ENCODE measurements at places on chromosomes 16 and 17.

GRCh38 chr17:79104898-79105600 is 30.4 kb downstream of the ENGASE start:
- DNase-seq: no peak

- DNase-seq: no peak
Observed at GRCh38 chr16:81008505-81008789, 1.4 kb downstream of the CENPN start.

- DNase-seq: no peak
Observed at GRCh38 chr17:8326511-8327302, 12.9 kb upstream of the ODF4 start.

GRCh38 chr16:30127993-30128392 is 5.0 kb upstream of the MAPK3 start:
- no peak for DNase-seq

GRCh38 chr17:60094754-60095153 is 16.0 kb upstream of the HEATR6 start:
- DNase-seq: peak; percentile 28

DNA sequence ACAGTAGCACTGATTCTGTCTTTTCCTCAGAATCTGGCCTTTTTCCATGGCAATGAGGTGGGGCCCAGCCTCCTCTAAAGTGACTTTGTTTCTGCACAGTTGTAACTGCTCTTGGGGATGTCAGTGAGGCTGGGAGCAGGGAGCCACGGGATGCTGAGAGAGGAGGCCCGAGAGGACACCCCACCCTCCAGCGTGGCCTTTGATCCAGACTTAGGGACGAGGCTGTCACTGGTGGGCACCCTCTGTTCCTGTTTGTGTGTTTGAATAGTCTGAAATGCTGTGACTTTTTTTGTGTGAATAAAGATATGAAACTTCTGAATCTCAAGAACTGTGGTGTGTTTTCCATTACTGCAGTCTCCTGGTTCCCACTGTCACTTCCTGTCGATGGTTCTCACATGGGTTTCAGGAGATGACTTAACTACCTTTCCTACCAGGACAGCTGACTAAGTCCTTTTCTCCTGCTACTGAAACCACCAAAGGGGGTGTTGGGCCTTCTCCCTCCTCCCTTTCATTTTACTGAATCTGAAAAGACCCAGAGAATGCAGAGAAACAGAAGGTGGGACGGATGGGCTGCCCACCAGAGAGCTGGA is 18.6 kb downstream of the KCTD2 start:
- DNase-seq: no peak

DNA sequence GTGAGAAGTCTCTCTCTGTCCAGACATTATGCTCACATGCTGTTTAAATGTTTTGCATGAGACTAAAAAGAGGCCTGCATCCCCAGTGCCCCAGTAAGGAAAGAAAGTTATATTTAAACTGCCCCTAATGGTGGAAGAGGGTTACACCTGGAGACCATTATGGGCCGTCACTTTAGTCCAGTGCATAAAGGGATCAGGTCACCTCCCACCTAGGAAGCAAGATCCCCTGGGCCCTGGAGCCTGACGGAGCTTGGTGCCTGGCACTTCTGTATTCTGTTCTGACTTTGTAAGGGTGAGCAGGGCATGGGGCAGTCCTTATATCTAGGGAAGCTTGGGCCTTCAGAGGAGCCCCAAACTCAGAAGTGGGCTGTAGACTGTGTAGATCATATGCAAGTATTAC is 67.9 kb downstream of the CPPED1 start:
- DNase-seq: no peak

GRCh38 chr17:1455291-1455796 is 688 bp downstream of the CRK start:
- peak; percentile 63 for DNase-seq

GRCh38 chr17:8153525-8153956 is 1.3 kb upstream of the PER1 start:
- DNase-seq: no peak

DNA sequence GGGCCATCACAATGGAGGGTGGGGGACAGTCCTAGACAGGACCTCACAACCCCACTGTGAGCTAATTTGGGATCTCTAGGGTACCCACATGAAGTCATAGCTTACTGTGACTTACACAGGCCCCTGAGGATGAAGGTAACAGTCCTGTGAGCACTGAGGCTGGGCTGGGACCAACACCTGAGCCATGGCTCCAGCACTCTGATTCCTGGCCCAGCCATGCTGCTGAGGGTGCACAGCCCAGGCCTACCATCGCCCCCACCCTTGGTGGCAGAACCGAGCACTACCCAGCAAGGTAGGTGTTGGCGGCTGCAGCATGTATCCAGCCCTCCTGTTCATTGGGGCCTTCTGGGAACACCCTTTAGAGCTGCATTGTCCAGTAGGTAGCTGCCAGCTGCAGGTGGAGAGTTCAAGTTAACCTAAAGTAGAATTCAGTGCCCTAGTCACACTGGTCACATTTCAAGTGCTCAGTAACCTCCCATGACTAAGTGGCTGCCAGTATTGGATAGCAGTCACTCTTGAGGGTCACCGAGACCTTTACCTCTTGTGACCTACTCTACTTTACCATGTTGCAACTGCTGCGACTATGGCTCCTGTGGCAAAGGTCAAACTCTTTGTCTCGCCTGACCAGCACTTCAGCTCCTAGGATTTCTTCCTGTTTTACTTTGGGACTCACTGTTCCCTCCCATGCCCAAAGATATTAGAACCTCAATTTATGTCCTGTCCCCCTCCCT is 11.6 kb downstream of the AKAP1 start:
- DNase-seq: no peak

DNA sequence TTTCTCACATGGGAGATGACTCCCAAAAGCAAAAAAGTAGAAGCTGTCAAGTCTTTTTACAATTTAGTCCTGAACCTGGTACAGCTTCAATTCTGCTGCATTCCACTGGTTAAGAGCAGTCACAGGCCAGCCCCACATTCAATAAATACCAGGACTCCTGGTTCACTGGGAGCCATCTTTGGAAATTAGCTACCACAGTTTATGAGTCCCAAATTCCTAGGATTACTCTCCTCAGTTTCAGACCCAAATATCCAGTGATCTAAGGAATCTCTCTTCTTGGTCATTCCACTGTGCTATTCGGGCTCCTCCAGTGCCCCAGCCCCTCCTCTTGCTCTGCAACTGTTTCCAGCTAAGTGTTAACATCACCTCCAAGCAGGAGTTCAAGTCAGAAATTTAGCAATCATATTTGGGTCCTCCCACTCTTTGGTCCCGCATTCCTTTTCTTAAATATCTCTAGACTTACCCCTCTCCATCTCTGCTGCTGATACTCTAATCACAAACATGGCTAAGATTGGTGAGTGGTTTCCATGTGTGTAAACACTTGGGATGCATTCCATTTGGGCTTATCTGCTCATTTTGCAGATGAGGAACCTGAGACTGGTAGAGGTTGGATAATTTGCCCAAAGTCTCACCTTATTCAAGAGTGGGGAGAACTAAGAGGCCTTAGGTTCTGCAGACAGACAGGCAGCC is 9.6 kb upstream of the WIPF2 start:
- no peak for DNase-seq
